Muscle of back (tissue), 13 donors: ENCODE measurements at places on chromosomes 6 and 20. TPM values are rescaled to one million over a fixed set of nuclear protein-coding genes. Genes with fewer than 3 reads are reported as not detected.

- no peak for DNase-seq
Measured at GRCh38 chr20:46251211-46251673, 57.1 kb downstream of the CDH22 start.

DNA sequence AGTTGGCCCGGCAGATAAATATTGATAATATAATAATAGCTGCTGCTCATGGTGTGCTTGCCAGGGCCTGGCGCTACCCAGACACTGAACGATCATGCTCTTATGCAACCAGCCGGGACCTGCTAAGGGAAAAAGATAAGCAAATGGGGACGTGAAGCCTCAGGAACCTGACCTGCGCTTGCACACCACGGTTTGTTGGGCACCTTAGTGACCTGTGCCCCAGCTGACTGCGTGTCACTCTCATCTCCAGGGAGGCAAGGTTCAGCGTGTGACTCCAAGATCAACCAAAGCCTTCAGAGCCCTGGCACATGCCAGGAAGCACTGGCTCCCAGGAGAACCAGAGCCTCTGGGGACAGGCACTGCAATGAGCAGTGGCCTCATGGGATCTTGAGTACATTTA lies 111.1 kb downstream of the AGPAT4 start:
- DNase-seq: no peak

- no peak for DNase-seq
Measured at GRCh38 chr20:36742558-36742957, 3.3 kb downstream of the NDRG3 start.

GRCh38 chr6:169849396-169849795 lies 98.0 kb downstream of the ERMARD start:
- no peak for DNase-seq

DNA sequence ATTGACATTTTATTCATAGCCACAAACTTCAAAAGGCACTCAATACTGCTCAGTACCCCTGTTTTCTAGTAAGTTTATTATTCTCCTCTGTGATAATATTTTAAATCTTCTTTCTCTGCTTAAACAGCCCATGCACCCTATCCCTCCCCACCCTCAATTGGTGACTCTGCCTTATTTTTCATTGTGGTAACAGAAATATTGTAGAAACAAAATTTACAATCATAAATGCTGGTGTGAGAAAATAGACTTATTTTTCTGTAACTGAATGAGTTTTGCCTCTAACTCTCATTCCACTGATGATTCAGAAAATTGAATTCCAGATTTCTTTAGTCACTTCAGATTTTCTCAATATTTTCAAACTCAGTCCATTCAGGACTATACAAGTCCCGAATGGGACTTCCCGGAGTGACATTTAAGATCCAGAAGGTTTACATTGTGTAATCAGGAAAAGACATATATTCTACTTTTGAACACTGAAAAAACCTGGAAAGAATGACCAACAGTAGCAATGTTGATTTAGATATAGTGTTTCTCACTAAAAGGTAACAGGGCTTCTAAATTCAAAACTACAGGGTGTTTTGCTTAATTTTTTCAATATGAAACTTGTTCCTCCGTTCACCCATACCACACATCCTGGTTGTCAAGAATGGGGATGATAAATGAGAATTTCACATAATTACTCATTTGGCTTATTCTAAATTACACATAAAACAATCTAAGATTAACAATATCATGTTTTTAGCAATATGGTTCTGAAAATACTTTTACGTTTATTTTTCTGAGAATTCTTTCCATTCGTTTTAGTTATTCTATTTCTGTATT lies 34.8 kb upstream of the UST start:
- DNase-seq: no peak

DNA sequence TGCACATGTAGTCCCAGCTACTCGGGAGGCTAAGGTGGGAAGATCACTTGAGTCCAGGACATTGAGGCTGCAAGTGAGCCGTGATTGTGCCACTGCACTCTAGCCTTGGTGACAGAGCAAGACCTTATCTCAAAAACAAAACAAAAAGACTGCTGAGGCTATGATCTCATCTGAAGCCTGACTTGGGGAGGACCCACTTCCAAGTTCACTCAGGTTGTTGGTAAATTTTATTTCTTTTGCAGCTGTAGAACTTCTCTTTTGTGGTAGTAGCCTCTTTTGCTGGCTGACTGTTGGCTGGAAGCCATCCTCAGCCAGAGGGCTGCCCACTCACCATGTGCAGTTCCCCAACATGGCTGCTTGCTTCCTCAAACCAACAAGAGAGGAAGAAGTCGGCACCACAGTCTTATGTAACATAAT lies 36.8 kb upstream of the ME1 start:
- no peak for DNase-seq

- DNase-seq: no peak
Measured at GRCh38 chr20:49803418-49803817, 9.2 kb upstream of the SLC9A8 start.

- no peak for DNase-seq
Measured at GRCh38 chr20:40144581-40144980, 544.5 kb downstream of the MAFB start.

DNA sequence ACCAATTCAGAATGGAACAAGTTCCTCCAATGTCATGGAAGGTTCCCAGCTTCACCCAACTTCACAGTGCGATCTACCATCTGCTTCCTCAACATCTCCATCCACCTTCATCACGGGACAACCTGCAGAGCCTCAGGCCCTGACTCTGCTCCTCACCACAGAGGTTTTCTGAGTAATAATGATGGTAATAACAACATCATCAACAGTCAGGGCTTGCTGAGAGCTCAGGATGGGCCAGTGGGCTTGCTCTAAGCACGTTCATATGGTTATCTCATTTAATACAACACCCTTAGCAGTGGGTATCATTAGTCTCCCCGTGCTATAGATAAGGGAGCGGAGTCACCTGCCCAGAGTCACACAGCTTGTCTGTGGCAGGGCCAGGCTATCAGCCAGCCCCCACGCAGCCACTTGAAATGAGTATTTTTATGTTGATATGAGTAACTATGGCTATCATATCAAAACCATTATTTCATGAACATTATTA lies 38.6 kb downstream of the PREX1 start:
- DNase-seq: no peak

GRCh38 chr6:137933696-137934095 lies 66.6 kb downstream of the TNFAIP3 start:
- peak; percentile 80 for DNase-seq

DNA sequence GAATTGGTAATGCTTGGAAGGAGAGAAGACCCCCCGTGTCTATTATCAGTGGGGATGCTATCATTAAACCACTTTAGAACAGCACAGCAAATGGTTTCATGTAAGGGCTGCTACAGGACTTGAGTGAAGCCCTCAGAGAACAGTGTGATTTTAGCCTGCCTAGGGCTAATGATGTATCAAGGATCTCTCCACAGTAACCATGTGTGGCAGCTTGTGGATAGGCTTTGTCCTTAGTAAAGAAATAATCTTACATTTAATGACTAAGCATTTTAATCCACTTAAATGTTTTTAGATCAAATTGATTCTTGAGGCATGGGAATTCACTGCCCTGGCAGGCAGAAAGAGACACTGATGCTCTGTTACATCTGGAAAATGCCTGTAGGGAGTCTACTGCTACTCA lies 495.1 kb downstream of the NKAIN2 start:
- no peak for DNase-seq

DNA sequence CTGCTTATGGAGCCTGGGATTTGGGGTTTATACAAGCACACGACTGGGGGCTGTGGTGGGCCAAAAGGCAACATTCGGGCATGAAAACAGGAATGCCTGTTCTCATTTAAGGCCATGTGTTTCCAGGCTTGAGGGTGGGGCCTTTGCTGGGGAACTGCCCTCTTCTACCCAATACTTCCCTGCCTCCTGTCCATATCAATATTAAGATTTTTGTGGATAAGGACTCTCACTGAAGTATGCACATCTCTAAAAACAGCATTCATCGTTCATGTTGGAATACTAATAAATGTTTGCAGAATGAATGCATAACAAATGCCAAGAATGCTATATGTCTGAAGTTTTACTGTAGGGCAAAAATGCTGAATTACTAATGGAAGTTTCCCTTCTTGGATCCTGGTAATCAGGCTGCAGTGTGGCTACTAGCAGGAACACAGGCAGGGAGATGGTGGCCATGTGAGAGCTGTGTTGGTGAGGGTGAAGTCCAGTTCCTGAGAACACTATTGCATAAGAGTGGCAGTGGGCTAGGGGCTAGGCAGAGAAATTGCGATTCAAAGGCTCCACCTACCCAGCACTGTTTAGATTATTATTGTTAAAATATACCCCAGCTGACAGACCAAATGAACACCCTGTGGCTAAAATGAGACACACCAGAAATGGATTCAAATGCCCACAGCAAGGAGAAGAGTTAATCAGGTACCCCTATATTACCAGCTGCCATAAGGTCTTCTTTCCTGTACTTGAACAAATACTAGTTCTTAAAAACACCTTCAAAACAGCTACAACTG lies 644.3 kb downstream of the EPM2A start:
- no peak for DNase-seq

GRCh38 chr6:7246401-7247178 lies 66.4 kb downstream of the SSR1 start:
- DNase-seq: no peak

DNA sequence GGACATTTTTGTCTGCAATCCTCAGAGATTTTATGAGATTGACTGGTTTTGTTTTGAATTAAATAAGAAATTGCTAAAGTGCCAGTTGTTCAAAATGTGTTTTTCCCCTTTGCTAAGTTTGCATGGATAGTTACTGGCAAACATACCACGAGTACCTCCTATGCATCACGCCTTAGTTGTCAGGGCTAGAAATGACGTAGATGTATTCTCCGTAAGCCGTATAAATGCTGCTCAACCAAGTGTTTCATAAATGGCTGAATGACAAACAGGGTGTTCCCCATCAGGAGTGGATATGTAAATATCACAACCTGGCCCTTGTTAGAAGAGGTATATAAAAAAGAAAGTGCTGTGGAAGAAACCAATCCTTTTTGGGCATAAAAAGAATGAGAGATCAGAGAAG lies 341.1 kb upstream of the ZFP64 start:
- DNase-seq: no peak

- no peak for DNase-seq
Measured at GRCh38 chr20:57372157-57372556, 19.0 kb upstream of the RBM38 start.

DNA sequence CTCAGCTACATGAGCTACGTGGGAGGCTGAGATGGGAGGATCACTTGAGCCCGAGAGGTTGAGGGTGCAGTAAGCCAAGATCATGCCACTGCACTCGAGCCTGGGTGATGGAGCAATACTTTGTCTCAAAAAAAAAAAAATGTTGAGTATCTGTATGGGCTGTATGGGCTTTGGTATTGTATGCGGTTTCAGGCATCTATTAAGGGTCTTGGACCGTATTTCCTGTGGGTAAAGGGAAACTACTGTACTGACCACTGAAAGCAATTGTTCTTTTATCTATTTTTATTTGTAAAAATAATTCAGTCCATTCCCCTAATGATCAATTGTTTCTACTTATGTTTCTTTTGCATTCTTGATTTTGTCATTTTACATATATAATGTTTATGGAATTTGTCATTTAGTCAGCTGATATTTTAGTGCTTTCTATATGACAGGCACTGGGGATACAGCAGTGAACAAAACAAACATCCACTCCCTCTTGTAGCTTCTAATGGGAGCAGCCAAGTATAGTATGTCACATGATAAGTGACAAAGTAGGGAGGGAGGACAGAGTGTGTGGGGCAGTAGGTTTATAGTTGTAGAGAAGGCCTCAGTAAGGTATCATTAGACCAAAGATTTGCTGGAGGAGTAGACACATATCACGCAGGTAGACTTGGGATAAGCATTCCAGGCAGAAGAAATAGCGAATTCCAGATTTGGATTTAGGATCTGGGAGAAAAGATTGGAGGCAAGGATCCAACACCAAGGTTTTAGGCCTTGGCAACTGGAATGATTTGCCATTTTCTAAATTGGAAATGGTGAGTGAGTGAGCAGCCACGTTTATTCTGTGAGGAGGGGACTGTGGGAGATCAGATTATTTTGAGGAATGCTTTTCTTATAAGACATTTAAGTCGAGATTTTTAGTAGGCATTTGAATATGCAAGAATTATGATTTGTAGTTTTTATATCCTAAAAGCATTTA lies 6.0 kb downstream of the PCMT1 start:
- DNase-seq: no peak

DNA sequence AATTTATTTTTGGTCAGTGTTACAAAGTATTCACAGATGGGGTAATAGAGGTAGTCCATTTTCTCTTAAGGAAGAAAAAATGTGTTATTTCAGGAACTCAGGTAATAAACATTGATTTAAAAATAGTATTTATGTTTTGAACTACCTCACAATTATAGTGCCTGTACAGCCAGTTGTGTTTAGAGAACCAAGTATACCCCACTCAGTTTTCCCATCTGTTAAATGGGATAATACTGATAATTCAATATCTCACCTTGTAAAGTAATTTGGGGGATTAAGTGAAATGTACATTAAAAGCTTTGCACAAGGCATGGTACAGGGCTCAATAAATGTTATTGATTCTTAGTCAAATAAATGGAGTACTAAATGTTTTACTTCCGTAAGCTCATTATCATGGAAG lies 4.7 kb downstream of the ZNF451 start:
- DNase-seq: no peak

DNA sequence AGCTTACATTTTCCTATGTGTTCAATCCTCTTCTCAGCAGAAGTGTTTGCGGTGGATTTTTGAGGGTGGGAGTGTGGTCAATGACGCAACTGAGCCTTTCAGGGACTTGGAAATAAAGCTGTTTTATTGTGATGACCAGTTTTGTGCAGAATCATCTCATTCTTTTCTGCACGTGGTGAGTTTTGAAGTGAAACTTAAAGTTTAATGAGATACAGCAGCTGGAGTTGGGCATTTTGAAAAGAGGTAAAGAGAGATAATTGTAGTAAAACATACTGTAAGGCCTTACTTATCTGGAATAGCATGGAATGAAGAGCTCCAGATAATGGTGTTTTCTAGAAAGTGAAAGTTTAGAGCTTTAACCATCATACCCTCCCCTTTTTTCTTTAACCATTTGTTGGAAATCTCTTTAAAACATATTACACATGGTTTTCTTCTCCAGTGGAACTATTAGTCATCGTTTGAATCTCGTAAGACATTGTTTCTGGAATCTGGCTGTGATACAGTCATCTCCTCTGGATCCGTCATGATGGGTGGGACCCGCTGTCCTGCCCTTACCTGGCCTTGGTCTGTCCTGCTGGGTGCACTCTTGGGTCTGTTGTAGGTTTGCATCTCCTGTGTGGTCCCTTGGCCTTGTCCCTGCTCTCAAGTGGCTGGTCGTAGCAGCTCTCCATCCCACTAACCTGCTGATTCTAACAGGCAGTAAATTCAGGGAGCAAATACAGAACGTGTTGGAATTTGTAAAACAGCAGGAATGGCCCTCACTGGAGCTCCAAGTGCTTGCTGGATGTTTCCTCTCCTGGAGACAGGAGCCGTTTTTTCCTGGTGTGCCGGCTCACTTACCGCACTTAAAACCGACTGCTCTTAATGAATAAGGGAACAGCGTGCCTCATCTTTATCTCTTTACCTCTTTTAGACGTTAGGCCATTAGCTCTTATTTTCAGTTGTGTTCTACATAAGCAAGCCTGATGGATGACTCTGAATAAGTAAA lies 29.8 kb downstream of the UST start:
- peak; percentile 86 for DNase-seq

BPIFA1 gene
- not detected for polyA plus RNA-seq

PHF3 gene
- 40.6 TPM for polyA plus RNA-seq

WFDC2 gene
- 0.72 TPM for polyA plus RNA-seq

MLN gene
- not detected for polyA plus RNA-seq
